ENCODE measurements at places on chromosomes 4 and X. TPM values are rescaled to one million over a fixed set of nuclear protein-coding genes. Genes with fewer than 3 reads are reported as not detected.

GRCh38 chr4:577499-578450 is 1.7 kb upstream of the TMEM271 start:
- no peak for DNase-seq

DNA sequence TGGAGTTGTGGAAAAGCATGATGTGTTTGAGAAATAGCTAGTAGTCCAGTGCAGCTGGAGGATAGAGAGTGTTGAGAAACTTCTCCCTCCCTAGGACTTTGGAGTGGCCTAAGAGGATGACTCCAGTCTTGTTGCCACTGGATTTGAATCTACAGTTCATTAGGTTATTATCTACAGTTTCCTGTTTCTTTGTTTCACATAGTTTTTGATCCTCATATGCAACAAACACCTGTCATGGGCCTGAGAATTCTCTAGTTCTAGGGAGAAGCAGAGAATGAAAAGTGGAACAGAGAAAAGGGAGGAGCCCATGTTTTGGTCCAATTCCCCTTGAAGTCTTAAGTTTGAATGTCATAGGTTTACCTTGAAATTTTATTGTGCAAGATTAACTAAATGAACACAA is 73.6 kb upstream of the TBC1D9 start:
- DNase-seq, result no peak

DNA sequence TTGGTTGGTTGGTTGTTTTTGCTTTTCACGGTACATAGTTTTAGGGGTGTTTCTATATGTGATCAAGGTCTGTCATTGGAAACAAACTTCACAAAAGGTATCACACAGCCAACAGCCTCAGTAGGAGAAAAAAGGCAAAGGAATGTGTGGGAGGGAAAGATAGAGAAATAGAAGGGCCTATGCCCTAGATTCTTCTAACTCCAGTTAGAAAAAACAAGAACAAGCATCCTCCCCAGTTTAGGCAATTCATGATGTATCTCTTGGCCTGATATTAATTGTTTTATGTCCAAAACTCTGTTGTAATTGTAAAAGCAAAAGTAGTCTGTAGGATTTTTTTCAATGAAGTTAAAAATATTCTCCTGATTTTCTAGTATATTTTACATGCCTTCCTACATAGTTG is 192.4 kb upstream of the EDNRA start:
- no peak for DNase-seq

- DNase-seq, result no peak
Observed at GRCh38 chr4:118340109-118340508, 12.7 kb downstream of the PRSS12 start.

DNA sequence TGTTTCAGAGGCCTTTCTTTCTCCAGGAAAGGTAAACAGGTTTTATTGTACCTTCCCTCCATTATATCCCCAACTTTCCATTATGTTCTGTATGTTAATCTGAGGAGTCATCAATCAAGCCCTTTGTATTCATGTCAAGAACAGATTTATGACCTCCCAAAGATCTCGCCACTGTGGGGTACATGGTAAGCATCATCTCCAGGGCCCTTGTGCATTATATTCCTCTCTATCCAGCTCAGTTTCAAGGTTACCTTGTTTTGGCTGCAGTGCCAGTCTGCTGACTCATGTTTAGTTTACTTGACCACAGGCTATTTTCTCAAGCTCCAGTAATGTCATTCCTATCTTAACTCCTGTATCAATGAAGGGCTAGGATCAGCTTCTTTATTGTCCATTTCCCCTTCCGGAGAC is 125.1 kb upstream of the FRMPD4 start:
- DNase-seq, result peak; percentile 70

DNA sequence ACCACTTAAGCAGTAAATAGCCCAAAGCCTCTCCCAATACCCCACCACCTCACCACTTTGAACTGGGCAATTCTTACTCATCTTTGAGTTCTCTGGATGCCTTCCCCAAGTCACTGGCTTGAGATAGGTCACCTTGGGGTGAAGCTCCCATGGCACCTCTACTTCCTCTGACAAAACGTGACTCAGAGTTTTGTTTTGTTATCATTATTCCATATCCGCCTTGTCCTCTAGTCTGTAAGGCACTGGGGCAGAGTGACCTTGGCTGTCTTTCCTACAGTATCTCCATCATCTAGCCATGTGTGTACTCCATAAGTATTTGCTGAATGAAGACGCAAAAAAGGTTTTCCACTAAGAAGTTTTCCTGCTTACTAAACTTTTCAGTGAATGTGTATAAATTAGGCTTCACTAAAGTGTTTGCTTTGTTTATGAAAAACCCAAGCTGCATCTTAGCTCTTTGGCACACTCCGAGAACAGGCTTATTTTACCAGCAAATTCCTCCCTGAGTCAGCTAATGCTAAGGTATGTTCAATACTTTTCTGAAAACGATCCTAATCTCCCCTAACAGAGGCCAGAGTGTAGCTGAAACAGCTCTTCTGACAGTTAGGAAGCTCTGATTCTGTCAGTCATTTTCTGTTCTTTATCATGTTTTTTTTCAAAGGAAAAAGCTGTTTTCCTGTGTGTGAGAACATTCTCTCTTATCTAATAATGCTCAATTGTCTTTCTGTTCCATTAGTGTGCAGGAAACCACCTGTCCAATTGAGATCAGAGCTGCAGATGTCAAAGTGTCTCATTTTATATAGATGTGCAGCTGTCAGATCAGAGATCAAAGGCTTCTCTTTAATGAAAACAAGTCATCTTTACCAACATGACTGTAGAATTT is 30.2 kb upstream of the TSPAN5 start:
- DNase-seq, result peak; percentile 70

GRCh38 chr4:151804086-151804630 is 43.4 kb upstream of the GATB start:
- no peak for DNase-seq

- DNase-seq, result no peak
Observed at GRCh38 chr4:124450851-124451250, 261.7 kb downstream of the ANKRD50 start.

GRCh38 chr4:187378441-187378840 is 617.1 kb upstream of the ZFP42 start:
- no peak for DNase-seq

GRCh38 chr4:133856731-133857355 is 344.7 kb downstream of the PABPC4L start:
- peak; percentile 42 for DNase-seq

DNA sequence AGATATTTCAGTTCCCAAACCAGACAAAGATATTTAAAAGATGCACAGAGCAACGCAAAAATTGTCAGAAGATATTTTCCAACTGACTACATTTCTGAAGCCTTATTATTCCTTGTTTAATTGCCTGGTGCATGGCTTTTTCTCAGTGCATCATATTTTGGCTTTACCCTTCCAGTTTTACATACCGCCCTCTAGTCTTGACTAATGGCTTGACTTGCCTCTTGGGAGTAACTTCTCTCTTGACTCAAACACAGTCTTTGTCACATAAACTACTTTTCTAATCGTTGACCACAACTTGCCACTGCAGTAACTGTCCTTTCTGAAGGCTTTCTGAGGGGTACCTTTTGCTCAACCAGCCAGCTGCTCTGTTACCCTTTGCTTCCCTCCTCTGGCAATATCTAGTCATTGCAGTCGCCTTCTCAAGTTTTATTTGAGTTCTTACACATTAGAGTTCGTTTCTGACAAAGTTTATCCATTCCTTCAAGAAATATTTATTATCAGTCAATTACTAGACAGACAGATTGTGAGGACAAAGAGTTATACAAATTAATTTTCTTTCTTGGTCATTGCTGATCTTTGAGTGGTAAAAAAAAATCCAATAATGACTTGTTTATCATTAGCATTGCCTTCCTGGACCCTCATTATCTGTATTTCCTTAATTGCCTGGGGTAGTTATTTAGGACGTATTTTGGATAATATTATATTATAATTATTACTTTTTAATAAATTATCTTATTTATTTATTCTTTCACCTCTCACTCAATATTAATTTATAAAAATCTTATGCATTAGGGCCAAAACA is 506.9 kb upstream of the PCDH10 start:
- DNase-seq, result peak; percentile 12

- DNase-seq, result no peak
Observed at GRCh38 chrX:39507617-39508299, 590.0 kb downstream of the BCOR start.

- DNase-seq, result no peak
Observed at GRCh38 chr4:185546335-185546734, 11.0 kb upstream of the PDLIM3 start.

GRCh38 chrX:116267511-116268040 is 97.0 kb downstream of the AGTR2 start:
- no peak for DNase-seq

DNA sequence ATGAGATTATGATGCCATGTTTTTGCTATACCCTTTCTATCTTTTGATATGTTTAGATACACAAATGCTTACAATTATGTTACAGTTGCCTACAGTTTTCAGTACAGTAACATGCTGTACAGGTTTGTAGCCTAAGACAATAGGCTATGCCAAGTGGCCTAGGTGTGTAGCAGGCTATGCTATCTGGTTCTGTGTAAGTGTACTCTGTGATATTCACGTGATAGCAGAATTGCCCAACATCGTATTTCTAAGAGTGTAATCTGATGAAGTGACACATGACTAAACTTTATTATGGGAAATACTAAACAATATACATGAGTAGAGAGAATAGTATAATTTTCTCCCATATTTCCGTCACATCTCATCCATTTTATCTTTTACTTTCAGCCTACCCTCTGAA is 97.0 kb downstream of the CLDN22 start:
- DNase-seq, result no peak

GRCh38 chrX:64330284-64330683 is 65.0 kb downstream of the MTMR8 start:
- DNase-seq, result no peak

DNA sequence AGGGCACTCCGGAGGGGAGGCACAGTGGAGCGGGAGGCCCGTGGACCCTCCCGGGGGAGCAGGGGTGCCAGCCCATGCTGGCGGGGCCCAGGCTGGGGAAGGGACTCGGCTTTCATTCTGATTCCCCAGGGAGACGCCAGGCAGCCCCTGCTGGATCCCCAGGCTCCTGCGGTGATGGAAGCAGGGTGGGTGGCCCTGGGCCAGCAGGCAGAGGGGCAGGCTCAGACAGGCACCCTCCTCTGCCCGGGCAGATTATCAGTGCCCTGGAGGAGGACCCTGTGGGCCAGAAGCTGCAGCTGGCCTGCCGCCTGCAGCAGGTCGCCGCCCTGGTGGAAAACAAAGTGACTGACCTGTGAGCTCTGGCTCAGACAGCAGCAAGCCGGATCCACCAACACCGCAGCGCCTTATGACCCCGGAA is 2.1 kb upstream of the SRPK3 start:
- DNase-seq, result no peak

- DNase-seq, result peak; percentile 2
Observed at GRCh38 chrX:107454302-107454701, 4.8 kb downstream of the FRMPD3 start.

DNA sequence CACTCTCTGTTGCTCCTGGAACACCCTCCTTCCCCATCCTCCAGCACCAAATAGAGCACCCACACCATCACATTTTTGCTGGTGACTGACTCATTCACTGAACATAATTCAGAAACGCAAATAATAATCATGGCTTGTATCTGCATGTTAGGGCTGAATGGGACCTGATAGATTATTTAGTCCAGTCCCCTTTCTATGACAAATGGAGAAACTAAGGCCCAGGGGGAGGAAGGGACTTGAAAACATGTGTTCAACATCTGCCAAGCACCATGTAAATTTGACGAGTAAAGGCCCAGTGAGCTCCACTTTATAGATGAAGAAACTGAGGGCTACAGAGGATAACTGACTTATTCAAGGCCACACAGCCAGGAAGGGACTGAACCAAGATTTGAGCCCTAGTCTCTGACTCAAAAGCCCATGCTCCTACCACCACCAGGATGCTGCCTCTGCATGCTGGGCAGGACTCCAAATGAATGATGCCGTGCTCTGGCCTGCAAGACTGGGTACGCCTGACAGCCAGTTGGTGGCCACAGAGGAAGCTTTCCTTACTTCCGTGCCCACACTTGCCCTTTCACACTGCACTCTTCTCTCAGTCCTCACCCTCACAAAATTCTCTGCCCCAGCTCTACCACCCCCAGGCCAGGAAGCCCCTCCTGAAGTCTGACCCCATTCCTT is 133.3 kb upstream of the PJA1 start:
- peak; percentile 4 for DNase-seq

- DNase-seq, result no peak
Observed at GRCh38 chr4:120919358-120919757, 3.2 kb downstream of the PRDM5 start.

DNA sequence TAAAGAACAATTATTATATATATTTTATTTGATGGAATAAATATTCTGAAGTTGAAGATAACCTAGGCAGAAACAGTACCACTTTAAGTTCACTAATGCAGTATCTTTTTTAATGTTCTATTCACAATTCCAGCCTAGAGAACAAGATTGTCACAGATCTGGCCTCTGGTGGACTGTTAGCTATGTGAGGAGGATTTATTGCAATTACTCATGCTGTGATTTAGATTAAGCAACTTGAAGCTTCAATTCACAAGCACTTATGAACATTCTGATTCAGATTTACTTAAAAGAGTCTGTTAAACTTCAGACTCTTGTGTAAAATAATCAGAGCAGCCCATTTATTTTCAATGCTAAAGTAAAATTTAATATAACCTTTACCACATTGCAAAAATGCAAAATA is 1489.8 kb downstream of the STIM2 start:
- DNase-seq, result peak; percentile 72

DNA sequence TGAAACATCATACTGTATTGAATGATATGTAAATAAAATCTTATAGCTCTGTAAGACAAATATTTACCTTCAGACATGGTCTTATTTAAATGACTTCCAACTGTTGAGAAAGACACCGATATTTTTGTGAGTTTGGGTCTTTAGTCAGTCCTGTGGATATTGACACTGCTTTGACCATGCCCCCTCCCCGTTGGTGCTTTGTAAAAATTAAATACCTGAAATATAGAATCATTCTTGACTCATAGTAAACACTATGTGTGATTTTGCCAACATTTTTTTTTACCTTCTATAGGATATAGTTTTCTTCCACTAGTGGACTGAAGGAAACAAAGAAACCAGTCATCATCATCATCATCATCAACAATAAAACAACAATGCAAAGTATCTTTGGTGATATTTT is 114.3 kb upstream of the HS3ST1 start:
- DNase-seq, result no peak

DNA sequence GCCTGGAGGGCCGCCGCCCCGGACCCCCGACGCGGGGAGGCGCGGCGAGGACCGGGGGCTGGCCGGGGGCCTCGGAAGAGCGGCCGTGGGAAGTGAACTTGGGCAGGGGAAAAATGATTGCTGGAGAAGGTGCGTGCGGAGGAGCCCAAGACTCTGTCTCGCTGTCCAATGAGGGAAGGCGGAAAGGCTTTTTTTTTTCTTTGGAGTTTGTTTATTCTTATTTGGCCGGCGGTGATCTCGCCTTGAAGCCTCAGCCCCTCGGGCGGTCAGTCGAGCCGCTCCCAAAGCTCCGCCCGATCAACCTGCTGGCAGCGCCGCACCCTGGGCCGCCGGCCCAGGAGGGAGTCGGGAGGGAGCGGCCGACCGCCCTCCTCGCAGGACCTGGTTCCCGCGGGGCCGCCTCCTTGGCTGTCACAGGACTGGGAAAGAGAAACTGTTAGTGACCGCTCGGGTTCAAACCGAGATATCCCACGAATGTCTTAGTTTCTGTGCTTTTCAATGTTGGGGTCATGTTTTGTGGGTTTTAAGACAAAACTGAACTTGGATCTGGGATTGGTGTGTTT is 2.5 kb downstream of the CPEB2 start:
- DNase-seq, result peak; percentile 54

- peak; percentile 21 for DNase-seq
Observed at GRCh38 chrX:24357106-24357505, 3.3 kb upstream of the SUPT20HL1 start.

C4orf51 gene
- not detected for polyA plus RNA-seq

DUSP9 gene
- polyA plus RNA-seq, result 0.09 TPM

OSTC gene
- 173 TPM for polyA plus RNA-seq

UGT8 gene
- polyA plus RNA-seq, result not detected

DHRSX gene
- 38.0 TPM for polyA plus RNA-seq

TMEM156 gene
- polyA plus RNA-seq, result 0.82 TPM

Measured in IMR-90 (cell line).